ENCODE measurements at places on chromosomes 12 and 14.

- no peak for DNase-seq
These were observed 449 bp upstream of the GLT8D2 start for GRCh38 chr12:104050436-104050835.

GRCh38 chr12:754473-754820, 2.1 kb downstream of the WNK1 start:
- peak; percentile 30 for DNase-seq

- DNase-seq, result no peak
These were observed 255.6 kb downstream of the NRXN3 start for GRCh38 chr14:78425782-78426181.

DNA sequence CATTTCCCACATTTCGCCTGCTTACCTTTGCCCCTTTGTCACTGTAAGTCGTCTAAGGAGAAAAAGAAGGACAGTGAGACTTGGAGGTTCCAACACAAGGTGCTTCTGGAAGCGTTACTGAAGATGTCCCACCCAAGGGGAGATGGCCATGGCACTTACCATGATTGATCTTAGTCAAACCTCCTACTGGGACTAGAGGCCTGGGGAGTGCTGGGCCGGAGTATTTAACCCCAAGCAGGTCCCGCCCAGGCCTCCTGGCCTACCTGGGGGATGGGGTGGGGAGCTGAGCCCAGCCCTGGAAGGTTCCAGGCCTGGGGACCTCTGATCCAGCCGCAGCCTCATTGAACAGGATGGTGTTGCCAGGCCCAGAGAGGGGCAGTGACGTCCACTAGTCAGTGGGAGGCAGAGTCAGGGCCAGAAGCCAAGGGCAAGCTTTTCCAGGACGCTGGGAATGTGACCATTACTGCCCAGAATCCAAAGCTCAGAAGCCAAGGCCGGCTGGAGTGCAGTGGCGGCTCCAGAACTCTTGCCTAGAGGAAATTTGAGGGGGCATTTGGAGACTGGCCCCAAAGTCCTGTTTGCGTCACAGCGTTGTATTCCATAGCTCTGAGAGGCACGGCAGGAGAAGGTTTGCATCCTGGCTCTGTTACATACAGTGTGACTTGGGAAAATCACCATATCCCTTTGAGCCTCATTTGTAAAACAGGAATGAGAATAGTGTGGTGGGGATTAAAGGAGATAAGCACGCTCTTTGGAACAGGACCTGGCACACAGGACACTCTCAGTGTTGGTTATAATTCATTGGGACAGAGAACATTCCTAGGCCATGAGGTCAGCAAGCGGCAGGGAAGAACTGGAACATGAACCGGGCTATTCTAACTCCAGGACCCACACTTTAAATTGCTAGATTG, at the start of gene HPD:
TSS of gene HPD (minus strand) at position 198 of the 911 bp plus-strand sequence. CDS start at position 162, 36 bp downstream.
- peak; percentile 50 for DNase-seq

DNA sequence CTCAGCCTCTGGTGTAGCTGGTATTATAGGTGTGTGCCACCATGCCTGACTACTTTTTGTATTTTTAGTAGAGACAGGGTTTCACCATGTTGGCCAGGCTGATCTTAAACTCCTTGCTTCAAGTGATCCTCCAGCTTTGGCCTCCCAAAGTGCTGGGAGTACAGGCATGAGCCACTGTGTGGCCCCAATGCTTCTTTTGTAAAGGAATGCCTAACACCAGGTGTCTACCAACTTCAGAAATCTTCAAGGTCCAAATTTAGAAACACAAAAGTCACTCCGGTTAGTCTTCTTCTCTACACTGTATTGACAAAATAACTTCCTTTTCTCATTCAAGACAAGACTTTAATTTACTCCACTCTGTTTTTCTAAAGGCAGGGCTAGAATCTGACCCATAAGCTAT, 188.7 kb downstream of the PRKD1 start:
- DNase-seq, result no peak

DNA sequence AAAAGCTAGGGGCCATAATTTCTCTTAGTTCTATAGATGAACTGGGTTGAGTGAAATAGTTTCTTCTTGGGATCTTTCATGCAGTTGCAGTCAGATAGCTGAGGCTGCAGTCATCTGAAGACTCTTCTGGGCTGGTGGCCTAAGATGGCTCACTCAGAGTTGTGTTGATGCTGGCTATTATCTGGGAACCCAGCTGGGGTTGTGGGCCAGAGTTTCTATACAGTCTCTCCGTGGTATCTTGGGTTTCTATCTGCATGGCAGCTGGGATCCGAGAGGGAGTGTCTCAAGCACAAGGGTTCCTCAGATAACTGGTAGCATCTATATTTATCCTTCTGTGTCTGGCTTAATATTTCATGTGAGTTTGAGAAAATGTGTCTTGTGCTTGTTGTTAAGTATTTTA, 21.1 kb downstream of the AVPR1A start:
- DNase-seq, result no peak

- DNase-seq, result no peak
These were observed 1.2 kb downstream of the ULK1 start for GRCh38 chr12:131895640-131896079.

DNA sequence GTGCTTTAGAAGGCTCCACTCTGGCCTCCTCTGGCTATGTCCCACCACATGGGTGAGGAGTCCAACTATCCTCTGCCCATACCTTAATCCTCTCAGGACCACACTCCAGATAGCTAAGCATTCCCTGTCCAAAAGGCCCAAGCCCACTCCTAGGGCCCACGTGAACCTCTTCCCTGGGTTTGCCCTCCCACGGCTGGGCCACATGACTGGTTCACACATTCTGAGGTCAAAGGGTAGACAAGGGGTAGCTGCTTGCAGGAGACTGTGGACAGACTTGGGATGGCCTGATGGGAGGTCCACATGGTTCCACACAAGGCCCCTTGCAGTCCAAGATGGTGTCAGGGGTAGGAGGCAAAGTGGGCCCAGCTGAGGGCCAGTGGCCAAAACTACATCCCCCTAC, 6.0 kb upstream of the PCK2 start:
- DNase-seq, result no peak

All from HS-27A (cell line).